CMK (cell line): ENCODE measurements at places on chromosomes 4 and X.

- DNase-seq: no peak
Observed at GRCh38 chrX:155864655-155865054, 16.5 kb upstream of the VAMP7 start.

DNA sequence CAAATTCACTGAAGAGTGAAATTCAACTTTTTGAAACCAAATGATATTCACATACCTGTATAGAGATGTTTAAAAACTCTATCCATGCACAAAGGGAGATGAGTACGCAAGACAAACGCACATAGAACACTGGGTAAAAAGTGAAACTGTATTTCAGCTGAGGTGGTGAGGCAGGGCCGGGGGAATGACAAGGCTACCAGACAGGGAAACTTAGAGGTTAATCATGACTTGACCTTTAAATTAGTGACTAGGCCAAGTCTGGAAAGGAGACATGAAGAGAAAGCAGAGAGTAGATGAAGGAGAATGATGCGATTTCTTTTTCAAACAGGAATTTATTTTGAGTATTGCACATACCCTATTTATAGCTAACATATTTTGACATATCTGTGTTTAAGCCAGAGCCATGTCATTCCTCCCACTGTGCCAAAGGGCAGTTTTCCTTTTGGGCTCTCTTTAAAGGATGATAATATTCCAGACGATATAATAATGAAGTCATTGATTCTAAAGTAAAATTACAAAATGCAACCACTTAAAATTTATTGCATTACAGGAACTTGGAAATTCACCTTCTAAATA lies 49.4 kb downstream of the ARHGEF6 start:
- no peak for DNase-seq

- no peak for DNase-seq
Observed at GRCh38 chr4:1476140-1476513, 69.9 kb upstream of the NKX1-1 start.

GRCh38 chrX:13081395-13082205 lies 37.2 kb upstream of the FAM9C start:
- DNase-seq: no peak

DNA sequence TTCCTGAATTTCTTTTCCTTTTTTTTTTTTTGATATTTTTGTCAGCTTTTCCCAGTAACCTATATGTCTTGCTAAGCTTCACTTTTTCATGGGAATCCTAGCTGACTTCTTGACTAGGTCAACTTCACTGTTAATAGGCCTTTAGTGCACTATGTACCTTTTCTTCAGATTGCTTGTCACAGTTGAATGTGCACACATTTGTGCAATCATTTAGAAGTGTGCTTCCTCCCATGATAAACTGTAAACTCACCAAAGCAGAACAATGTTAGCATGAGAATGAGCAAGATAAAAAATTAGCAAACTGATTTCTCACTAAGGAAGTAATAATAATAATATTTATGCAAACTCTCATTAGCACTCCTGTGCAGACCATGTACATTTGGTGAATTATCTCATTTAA lies 173.2 kb downstream of the PABPC4L start:
- no peak for DNase-seq

DNA sequence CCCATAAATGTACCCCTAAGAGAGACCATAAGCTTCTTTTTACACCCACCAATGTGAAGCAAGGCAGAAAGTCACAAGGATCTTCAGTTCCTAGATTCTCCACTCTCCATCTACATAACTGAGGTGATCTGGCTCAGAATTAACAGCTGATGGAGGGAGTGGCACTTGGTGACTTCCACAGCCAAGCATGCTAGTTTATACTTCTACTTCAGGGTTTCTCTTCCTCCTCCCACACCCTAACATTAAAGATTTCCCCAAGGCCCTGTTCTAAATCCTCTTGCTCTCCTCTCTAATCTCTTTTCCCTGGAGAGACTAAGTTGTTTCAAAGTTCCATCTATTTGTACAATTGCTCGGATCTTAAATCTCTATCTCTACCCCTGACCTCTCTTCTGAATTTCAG lies 81.1 kb downstream of the MBNL3 start:
- no peak for DNase-seq

GRCh38 chr4:148434075-148434773 lies 8.0 kb downstream of the NR3C2 start:
- DNase-seq: no peak

- no peak for DNase-seq
Observed at GRCh38 chr4:79164907-79165610, 160.8 kb downstream of the NAA11 start.

- DNase-seq: no peak
Observed at GRCh38 chr4:40916218-40916555, 166.4 kb downstream of the NSUN7 start.

GRCh38 chr4:140168474-140168873 lies 14.5 kb upstream of the MAML3 start:
- no peak for DNase-seq

DNA sequence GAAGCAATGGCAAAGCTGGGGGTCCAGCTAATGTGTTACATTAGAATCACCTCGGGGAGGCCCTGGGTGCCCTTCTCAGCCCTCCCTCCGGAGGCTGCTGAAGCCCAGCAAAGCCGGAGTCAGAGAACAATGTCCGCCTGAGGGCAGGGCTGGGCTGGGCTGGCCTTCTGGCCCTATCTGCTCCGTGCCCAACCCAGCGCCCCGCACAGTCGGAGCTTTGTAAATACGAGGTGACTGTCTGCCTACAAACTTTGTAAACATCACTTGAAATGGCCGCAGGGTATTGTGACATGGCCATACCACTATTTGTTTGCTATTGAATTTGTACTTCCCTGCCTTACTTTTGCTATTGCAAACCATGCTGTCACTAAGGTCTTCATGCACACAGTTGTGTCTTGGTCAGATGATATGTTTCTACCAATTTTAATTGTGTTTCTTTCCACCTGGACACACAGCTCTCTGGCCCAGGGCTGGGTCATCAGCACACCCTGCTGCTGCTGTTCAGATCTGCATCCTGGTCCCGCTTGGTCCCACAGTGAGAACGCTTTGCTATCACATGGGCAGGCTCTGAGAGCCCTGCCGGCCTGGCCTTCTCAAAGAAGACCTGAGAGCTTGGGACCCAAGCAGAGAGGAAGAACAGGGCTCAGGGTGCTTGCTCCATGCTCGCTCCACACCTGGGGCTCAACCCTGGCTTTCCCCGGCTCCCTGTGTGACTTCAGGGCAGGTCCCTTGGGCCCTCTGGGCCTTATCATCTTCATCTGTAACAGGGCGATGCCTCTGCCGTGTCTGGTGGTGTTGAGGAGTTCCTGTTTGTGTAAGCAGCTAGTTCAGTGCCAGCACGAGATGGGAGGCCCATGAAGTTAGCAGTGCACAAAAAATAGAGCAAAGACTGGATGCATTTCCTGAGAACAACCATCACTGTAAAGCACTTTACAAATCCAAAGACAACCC lies 2.3 kb downstream of the S100P start:
- no peak for DNase-seq

GRCh38 chrX:16930392-16930791 lies 16.1 kb upstream of the REPS2 start:
- no peak for DNase-seq

- DNase-seq: no peak
Observed at GRCh38 chrX:107666931-107667330, 38.6 kb downstream of the PRPS1 start.

DNA sequence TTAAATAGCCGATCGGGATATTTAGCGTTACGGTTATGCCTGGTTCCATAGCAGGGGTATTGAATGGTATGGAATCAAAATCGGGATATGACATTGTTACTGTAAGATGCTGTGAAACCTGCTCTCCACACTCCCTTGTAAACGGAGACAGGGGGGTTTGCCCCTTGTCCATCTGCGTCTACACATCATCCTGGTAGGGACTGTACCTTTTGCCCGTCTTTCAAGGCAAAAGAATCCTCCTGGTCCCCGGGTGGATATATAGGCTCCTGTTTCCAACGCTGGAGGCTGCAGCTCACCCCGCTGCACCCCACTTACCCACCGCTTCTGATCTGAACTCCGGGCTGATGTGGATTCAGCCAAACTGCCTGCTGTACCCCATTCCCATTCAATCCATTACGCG lies 189.1 kb downstream of the SHOX start:
- DNase-seq: no peak

DNA sequence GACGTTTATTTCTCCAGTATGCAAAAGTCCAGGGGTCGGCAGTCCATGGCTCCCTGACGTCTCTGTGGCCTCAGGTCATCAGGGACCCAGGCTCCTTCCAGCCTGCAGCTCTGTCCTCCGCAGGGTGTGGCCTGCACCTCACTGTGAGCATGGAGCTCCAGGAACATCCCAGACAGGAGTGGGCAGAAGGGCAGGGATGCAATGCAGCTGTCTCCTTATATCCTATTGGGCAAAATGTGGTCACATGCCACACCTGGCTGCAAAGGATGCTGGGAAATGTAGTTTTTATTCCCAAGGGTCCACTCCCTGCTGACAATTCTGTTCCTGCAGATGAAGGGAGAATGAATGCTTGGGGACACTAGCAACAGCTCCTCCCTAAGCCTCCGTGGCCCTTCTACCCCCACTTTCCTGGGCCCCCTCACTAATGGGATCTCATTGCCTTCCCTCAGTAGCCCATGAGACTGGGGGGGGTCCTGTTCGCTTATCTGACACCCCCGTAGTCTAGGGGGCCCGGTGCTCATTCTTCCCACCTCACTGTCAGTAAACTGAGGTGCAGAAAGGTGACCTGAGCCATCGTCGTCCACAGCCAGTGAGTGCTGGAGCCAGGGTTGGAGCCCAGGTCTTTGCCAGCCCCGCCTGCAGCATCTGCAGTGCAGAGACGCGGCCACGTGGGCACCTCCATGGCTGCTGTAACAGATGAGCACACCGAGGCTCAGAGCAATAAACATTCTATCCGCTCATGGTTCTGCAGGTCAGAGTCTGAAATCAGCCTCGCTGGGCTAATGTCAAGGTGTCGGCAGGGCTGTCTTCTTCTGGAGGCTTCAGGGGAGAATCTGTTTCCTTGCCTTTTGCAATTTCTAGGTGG lies 5.9 kb upstream of the GRPEL1 start:
- no peak for DNase-seq
